Activated CD4-positive, alpha-beta T cell treated with anti-CD3 and anti-CD28 coated beads for 4 hours (primary cell): ENCODE measurements at places on chromosomes 3 and 15.

GRCh38 chr3:46399557-46399956 is 7.3 kb downstream of the CCR5AS start:
- DNase-seq: no peak

DNA sequence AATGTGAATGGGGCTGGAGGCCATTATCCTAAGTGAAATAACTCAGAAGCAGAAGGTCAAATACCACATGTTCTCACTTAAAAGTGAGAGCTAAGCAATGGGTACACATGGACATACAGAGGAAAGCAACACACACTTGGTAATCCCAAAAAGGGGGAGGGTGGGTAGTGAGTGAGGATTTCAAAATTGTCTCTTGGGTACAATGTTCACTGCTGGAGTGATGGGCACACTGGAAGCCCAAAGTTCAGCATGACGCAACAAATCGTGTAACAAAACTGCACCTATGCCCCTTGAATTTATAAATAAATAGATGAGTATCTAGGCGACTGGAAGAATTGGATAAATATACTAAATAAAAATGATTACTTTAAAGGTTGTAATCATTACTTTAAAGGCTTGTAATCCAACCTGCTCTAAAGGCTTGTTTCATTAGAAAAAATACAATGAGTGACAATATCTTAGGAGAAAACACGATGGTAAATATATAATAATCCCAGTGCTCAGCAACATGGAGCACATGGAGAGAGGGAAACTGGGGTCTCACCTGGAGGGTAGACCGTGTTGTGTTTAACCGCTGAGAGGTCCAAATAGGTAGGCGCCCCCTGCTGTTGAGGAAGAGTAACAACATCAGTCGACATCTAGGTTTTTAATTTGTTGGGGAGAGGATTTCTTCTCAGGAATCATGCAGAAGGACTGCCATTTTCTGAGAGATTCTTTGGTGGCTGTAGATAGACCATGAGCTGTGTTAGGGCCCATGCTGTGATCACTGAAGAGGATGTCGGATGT is 78.5 kb upstream of the ROBO1 start:
- no peak for DNase-seq

- DNase-seq: no peak
Observed at GRCh38 chr15:69493406-69493805, 40.8 kb downstream of the RPLP1 start.

DNA sequence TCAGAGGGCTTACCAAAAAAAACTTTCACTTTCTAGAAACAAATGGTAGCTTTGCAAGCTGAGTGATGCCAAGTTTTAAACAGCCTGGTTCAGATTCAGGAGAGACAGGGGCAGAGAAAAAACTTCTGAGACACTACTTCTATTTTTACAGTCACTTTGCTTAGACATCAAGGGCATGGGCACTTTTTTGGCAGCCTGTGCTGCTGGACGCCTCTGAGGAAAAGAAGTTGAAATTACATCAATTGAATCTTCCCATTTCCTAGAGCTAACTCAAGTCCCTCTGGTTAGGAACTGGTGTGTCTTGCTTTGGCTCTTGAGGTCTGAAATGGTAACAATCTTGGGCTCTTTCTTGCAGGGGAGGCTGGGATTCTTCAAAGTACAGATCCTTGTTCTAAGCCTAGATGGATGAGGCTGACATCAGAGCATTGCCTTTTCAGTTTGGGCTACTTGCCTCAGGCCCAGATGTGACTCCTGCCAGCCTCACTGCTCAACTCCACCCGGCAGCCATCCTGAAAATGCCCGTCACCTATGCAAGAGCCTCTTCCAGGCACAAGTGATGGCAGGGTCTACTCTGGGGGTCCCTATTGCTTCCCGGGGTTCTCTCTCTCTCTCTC is 357.5 kb downstream of the FOXP1 start:
- no peak for DNase-seq

DNA sequence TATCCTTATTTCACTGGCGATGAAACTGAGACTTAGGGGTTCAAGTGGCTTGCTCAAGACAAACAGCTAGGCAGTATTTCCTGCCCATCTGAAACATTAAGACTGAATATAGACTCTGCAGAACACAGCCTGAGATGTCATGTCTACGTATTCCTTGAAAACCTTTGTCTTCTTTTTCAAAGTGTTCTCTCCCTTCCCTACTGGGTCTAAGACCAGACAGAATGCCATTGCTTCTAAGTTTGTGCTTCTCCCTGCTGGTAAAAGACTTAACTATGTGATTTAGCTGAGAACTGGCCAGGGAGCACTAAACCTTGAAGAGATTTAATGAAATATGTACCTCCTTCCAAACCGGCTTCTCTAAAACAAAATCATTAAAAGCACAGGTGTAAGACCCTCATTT is 9.9 kb downstream of the BCL6 start:
- DNase-seq: no peak

DNA sequence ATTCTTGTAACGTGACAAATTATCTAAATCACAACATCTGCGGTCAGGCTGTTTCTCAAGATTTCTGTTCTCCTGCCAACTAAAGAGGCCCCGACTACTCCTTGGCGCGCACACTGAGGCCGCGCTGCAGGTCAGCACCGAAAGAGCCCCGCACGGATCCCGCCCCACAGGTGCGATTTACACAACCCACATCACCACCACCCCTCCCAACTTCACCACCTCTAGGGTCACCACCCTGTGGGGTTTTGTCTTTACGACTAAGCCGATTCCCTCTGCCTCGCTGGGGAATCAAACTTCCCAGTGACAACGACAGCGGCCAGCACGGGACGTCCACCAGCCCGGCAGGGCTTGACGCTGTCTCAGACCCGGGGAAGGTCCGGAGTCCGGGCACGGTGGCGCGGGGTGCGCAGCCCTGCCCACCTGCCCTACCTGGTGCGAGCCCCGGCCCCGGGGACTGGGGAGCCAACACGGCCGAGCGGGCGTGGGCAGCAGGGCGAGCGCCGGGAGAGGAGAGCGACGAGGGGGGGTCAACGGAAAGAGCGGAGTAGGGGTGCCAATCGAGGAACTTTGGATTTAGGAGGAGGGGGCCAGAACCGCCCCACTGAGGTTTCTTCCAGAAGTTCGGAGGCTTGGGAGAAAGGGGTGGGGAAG is 764 bp downstream of the UACA start:
- no peak for DNase-seq

GRCh38 chr3:164687902-164688301 is 390.4 kb downstream of the SI start:
- DNase-seq: no peak

DNA sequence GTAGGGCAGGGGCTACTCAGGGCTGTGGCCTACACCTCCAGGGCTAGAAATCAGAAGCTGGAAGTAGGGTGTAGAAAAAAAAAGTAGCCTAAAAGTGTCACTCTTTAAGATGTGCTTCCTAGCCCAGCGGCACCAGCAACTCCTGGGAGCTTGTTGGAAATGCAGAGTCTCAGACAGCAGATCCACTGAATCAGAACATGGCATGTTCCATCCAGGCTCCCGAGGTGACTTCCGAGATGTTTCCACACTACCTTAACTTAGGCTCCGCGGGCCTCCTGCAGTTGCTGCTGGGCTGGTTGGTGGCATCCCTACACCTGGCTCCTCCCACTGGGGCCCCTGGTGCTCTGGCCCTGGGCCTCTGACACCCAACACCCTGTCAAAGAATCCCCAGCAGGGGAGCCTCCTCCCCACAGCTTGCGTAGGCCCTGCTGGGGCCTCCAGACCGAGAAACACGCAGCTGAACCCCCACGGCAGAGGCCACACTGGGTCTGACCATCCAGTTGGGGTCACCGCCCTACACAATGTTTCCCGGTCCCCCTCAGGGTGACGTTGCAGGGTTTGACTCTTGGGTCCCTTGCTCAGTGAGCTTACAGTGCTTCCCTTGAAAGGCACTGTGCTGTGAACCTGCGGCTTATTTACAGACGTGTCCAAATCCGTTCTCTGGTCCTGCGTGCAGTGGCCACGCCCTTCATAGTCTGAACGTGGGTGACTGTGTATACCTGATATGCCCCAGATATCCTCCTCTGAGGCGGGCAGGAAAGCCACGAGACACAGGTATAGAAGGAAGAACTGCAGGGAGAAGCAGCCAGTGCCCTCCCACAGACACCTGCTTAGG is 46.5 kb downstream of the FAM174B start:
- no peak for DNase-seq

GRCh38 chr3:194723846-194724618 is 38.3 kb downstream of the FAM43A start:
- no peak for DNase-seq

GRCh38 chr15:97140216-97140615 is 809.7 kb downstream of the NR2F2 start:
- no peak for DNase-seq

GRCh38 chr3:194082743-194083636 is 53.0 kb upstream of the HES1 start:
- DNase-seq: no peak

DNA sequence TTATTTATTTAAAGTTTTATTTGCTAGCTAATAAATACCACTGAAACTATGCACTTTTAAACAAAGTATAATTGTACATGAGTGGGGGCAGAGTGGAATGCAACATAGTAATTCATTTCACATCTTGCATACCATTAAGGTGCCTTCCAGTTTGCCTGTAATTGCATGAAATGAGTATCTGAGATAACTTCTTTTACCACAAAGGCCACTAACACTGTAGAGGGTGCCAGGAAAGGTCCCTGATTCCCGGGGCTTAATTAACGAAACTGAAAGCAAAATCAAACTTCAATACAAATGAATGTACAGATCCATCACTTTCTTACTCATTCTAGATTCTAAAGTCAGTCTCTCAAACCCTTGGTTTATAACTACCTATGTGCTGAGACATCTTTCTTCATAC is 2.1 kb downstream of the CD47 start:
- DNase-seq: peak; percentile 33

GRCh38 chr3:51275111-51275805 is 109.8 kb upstream of the MANF start:
- DNase-seq: no peak

DNA sequence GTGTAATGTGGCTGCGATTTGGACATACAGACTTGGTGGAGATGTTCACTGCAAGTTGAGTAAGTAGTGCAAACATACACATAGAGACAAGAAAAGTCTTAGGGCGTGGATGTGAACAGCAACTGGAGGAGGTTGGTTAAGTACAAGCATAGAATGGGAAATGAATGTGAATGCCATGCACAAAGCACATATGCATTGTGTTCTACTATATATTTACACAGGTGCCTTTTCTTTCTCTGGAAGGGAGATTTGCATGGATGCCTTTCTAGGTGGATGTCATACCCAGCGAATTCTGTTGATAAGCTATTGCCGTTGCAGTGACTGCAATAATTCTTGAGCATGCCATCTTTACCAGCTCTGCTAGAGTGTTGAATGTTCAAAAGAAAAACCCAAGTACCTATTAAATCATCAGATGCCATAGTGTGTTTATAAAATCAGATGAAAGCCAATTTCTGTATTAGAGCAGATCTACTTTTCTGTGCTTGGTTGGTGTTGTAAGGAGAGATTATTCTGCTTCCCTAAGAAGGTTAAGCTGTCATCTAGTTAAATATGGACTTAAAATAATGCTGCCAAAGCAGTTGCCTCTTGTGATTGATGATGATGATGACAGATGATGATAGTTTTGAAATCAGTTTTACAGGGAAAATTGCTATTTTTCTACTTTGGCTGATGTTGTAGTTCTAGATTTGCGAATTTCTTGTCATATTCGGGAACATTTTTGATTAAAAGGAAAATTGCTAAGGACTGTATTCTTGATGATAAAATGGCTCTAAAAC is 148.4 kb downstream of the CNTN4 start:
- no peak for DNase-seq

DNA sequence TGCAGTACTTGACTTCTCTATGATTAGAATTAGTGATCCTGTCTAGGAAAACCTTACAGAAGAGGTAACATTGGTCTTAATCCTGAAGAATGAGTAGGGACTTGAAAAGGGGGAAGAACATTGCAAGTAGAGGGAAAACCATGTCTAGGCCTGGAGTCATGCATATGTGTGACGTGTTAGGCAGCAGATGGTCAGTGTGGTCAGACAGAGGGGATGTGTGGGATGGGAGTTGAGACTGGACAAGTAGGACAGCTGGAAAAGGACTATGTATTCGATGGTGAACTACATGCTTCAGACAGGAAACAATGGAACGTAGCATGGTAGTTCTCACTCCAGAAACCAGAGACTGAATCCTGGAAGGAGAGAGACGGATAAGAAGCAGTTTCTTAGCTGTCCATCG is 235.6 kb upstream of the LRTM1 start:
- DNase-seq: no peak

GRCh38 chr3:187926620-187927019 is 181.4 kb upstream of the BCL6 start:
- DNase-seq: no peak

GRCh38 chr3:115423170-115423569 is 200.1 kb upstream of the GAP43 start:
- no peak for DNase-seq

GRCh38 chr15:50676799-50677483 is 9.7 kb downstream of the TRPM7 start:
- DNase-seq: no peak

DNA sequence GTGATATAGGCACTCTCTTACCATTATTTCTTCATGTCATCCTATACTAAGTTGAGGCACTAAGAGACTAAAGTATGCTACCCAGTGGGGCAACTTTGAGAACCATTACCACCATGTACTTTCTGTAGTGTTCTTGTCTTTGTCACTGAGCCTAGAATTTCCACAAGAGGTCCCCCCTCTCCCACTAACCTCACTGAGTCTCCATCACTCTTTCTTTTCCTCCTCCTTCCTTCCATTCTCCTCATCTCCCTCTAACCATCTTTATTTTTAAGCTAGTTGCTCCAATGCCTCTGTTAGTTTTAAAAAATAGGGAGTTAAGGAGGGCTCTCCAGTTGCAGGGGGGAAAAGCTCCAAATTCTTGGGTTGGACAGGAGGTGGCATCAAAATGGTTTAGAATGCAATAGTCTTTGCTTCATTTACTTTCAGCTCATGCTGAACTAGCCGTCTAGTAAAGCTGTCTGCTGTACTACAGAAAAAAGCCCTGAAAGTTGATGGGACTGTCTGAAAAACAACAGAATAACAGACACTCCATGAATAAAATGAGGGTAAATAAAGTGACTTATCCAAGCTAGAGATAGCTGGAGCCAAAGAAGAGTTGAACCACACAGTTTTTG is 85.1 kb upstream of the MYRIP start:
- DNase-seq: no peak
